ENCODE measurements at places on chromosomes 12 and 14.

DNA sequence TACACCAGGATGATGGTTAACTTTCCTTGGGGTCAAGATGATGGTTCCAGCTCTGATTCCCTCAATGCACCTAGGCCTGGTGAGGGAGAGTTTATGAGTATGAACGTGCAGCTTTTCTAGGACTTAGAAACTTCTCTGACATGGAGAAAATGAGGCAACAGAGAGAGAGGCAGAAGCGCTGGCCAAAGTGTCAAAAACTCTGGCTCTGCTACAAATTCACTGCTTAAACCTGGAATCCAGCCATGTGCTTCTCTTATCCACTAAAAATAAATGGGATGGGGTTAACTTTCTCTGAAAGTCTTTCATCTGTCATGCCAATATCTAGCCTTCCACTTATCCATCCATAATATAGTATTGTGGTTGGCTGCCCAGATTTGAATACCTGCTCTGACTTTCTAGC is 568.7 kb downstream of the MED13L start:
- no peak for DNase-seq

- DNase-seq: no peak
These were observed 115.8 kb downstream of the DICER1 start for GRCh38 chr14:95041477-95042020.

DNA sequence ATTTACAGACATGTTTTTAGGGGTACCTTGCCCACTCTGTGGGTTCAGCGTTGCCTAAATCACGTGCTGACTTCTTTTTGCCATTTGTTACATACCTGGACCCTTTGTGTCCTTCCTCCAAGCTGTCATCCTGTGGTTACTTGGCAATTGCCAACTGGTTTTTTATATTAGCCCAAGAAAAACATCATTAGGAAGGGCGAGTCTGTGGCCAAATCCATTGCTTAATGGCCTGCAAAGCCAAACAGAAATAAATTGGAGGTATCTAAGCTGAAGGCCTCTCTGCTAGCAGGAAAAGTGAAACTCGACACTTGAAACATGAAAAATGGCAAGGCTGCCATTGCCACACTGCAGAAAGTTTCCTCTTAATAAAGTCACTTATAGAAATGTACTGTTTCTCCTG is 190.4 kb downstream of the NUAK1 start:
- DNase-seq: no peak

DNA sequence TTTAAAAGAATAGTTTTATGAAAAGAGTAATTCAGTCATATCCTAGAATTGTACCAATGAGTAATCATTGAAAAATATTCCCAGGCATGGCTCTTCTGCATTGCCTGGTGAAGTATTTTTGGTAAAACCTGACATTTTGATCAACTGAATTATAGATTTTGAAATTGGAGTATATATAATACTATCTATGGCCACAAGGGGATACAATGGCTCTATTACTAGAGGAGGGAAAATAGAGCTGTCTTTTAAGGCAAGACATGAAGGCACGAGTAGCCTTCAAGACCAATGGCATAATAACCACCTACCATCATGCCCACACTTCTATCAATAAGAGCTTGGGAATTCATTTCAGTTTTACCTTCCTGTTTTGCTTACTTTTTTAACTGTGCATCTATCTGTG is 1241.4 kb upstream of the TMEM132C start:
- DNase-seq: peak; percentile 14

DNA sequence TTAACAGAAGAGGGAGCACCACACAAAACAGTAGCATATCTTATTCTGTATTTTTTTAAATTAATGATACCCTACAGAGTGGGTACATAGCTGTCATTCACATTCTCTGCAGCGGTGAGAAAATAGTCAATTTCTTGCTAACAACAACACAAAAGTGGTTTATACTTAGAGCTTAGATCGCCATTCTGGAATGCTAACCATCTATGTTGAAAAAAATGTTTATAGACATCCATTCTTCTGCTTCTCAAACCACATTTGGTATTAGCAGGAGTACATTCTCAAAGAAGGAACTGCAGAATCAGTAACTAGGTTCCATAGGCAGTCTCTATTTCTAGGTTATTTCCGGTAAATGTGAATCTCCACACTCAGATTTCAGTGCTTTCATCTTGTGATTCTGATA is 185.9 kb downstream of the PPFIA2 start:
- DNase-seq: no peak

DNA sequence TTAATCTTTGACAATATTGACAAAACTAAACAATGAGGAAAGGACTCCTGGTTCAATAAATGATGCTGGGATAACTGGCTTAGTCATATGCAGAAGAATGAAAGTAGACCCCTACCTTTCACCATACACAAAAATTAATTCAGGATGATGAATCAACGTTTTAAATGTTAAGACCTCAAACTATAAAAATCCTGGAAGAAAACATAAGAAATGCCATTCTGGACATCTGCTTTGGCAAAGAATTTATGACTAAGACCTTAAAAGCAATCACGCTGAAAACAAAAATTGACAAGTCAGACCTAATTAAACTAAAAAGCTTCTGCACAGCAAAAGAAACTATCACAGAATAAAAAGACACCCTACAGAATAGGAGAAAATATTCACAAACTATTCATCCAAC is 97.4 kb downstream of the LMNTD1 start:
- no peak for DNase-seq

- DNase-seq: no peak
These were observed 716.6 kb downstream of the BCL11B start for GRCh38 chr14:98555440-98555839.

DNA sequence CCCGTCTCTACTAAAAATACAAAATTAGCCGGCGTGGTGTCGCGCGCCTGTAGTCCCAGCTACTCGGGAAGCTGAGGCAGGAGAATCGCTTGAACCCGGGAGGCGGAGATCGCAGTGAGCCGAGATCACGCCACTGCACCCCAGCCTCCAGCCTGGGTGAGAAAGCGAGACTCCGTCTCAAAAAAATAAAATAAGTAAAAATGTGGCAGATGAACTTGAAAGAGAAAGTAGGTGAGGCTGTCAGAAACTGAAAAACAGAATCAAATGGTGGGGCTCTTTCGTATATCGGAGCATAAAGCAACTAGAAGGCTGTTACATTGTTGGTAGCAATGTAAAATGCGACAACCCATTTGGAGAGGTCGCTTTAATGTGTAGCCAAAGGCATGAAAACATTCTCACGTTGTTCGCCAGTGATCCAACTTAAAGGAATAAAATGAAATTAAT is 767 bp upstream of the CCNT1 start:
- no peak for DNase-seq

DNA sequence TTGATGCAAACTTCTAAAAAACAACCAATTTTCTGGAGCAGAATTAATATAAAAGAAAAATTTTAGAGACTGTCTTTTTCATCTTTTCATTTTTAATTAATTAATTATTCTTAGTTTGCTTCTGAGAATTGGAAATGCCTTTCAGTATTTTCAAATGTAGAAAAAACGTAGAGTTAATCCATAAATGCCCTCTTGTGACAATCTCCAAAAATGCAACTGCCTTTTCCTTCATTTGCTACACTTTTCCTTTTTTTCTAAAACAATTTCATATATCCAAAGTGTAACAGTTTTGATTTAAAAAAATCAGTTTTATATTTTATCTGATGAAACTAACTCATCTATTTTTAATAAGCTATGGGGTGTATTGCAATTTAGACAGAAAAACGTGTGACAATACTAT is 409.3 kb downstream of the PRKD1 start:
- DNase-seq: no peak

DNA sequence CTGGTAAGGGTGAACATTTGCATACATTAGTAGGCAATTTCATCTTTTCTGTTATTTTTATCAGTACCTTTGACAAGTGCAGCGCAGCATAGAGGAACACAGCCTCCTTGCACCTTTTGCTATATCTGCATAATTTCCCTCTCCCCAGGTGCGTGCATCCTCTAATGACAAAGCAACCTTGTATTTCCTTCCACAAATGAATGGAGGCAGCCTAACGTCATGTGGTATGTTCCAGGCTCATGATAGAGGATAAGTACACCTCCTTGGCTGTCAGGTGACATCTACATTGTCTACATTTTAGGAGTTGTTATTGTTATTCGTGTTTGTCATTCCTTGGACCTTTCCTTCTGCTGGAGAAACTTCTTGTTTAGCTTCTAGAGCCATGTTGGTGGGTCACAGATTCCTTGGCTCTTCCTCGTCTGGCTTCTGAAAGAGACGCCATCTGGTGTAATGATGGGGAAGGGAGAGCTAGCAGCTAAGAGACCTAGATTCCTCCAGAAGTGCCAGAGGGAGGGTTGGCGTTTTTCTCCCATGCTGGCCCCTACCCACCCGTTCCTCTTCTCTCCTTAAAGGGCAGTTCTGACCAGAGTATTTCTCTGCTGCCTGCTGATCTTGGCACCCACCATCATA is 37.0 kb downstream of the EVL start:
- DNase-seq: no peak

DNA sequence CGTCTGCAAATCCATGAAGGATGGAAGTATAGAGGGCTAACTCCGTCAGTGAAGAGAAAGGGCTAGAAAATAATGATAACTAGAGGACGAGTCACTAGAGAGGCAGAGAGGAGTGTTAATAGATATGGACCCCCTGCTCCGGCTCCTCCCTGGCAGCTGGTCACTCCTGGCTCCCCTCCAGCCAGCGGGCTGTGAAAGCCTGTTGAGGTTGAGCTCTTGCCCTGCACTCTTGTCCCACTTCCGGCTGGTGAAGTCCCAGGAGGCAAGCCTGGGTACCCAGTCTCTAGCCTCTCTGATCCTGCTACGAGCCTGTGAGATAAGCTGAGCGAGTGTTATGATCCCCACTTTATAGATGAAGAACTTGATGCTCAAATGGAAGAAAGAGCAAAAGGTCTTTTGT is 90.3 kb downstream of the RFX4 start:
- no peak for DNase-seq

DNA sequence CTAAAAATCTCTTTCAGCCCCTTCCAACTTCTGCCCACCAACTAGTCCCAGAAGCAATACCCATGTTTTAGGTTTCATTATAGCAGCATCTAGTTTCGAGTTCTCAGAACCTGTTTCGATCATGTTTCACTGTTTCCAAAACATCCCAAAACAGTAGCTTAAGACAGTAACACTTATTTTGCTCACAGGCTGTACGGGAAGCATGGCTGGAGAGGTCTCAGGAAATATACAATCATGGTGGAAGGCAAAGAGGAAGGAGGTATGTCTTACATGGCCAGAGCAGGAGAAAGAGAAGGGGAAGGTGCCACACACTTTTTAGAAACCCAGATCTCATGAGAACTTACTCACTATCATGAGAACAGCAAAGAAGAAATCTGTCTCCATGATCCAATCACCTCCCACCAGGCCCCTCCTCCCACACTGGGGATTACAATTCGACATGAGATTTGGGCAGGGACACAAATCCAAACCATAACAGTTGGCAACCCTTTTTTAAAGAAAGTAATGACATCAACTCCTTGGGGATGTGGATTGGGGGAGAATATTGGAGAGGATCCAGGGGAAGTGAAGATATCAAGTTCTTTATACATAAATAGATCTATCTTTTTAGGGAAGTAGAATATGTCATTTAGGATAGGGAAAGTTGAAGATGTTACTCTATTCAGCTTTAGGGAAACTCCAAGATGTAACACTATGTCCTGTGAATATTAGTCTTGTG is 269.9 kb upstream of the PLEKHG7 start:
- DNase-seq: no peak

DNA sequence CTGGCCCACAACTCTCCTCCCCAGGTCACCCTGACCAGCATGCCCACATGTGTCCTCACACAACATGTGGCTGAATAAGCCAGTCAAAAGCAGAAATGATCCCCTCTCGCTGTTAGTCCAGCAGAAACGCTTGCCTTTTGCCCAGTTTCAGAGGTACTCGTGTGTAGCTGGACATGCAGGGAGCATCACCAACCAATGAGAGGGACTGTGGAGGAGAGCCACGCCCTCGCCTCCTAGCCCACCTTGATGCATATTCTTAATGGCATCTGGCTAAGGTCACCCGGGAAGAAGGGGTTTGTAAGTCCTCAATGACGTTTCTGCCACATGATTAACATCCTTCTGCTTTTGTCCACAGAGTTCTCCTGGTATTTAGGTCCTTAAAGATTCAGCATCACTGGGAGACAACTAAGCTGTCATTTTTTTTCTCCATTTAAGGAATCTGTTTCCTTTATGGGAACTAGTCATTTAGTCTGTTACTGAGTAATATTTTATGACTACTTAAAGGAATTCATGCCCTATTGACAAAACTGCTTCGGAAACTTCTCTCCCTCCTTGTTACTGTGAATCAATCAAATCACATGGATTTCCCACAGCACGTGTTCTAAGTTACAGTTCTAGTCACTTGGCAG is 134.0 kb downstream of the GCH1 start:
- no peak for DNase-seq

DNA sequence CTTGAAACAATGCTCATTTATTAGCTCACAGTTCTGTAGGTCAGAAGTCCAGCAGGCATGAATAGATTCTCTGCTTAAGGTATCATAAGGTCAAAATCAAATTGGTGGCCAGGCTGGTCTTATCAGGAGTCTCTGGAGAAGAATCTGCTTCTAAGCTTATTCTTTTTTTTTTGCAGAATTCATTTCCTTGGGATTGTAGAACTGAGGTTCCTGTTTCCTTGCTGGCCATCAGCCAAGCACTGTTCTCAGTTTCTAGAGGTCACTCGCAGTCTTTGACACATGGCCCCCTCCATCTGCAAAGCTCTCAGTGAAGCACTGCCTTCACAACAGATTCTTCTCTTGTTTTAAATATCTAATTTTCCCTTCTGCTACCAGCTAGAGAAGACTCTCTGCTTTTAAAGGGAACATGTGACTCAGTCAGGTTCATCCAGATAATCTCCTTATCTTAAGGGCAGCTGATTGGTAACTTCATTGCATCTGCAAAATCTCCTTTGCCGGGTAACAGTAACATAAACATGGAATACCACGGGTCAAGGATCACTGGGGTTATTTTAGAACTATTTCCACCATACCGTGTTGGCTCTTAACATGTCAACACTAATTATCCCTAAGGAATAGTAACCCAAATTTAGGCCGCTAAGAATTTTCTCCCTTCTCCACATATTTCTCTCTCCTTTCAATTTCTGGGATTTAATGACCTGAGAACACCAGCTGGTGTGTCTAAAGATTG is 25.3 kb downstream of the RHOJ start:
- no peak for DNase-seq

All from RWPE1 (cell line).